ENCODE measurements at places on chromosomes 12 and 14.

DNA sequence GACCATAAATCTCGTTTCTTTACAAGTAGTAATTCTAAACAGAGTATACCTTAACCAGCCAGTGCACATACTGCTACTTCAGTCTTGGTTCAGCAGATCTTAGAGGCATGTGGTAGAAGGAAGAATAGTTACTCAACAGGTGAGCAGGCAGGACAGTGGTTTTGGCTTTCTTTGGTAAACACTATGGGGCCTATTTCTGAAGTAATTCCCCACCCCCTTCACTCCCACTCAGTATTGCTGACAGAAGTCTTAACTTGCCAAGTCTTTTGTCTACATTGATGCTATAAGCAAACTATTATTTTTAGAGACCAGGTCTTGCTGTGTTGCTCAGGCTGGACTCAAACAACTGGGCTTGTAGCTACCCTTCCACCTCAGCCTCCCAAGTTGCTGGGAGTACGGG is 68.5 kb downstream of the FBXO34 start:
- DNase-seq = no peak

DNA sequence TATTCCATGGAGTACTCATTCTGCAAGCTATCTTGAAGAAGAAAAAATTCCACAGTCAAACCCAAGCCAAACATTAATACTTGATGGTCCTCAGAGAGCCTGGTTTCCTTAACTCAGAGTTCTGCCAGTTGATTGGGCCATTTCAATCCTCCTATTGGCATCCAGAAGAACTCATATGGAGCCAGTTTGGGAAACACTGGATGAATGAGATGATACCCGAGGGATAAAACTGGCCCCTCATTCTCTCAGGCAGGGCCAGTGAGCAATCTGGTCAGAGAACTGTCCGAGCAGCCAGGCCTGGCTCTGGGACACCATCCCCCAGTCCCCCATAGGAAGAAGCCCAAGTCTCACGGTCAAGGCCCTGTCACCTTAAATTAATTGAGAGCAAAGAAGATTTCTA is 48.8 kb downstream of the NUAK1 start:
- DNase-seq = no peak

DNA sequence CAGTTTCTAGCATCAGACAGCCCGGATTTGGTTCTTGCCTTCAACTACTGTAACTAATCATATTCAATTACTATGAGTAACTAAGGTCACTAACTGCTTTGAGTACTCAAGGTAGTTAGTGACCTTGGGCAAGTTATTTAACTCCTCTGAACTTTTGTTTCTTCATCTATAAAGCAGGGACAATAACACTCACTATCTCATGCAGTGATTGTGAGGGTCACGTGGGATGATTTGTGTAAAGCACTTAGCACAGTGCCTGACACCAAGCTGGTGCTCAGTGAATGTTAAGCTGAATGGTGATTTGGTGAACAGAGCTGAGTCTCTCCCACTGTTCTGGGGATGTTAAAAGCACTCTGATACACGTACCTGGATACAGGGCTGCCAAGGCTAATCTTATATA is 171.3 kb upstream of the PLXNC1 start:
- no peak for DNase-seq

- no peak for DNase-seq
Observed at GRCh38 chr14:34826661-34827060, 48.5 kb downstream of the BAZ1A start.

DNA sequence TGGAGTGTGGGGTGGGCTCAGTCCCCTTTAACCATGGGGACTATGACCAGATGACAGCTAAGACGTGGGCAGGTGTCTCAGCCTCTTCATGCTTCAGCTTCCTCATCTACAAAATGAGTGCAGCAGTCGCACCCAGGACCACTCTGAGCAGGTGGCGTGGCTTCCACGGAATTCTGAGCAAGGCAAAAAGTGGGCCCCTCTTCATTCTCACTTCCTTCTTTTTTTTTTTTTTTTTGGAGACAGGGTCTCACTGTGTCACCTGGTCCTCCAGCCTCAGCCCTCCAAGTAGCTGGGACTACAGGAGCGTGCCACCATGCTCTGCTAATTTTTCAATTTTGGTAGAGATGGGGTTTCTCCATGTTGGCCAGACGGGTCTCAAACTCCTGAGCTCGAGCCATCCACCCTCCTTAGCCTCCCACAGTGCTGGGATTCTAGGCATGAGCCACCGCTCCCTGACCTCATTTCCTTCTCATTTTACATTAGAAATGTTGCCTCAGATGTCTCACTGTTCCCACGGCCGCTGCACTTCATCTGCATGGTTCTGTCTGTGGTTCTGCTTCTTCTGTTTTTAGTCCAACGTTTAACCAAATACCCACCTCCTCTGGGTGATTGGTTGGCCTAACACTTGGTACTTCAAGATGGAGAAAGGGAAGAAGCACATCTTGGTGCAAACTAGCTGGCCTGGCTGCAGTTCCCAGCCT is 41.3 kb upstream of the BCL7A start:
- DNase-seq = no peak

Measured in esophagus squamous epithelium (tissue), 5 donors.